ENCODE measurements at places on chromosomes 12 and 14.
A peak's percentile ranks its signal among the peaks of the same experiment; 100 is the strongest.

DNA sequence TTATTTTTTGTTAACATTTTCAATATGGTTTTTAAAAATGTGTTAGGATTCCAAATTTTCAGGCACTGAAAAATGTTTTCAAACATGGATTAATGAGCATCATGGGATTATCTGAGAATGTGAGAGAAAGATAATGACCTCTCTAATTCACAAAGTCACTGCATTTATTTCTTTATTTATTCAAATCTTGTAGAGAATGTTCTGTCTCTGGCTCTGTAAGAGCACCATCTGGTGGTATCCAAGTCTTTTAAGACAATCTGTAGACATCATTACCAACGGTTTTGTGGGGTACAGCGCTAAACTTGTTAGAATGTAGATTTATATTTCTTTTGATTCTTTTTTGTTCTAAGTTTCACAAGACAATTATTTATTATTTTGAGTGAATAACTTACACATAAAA is 956.0 kb upstream of the NOVA1 start:
- no peak for DNase-seq

GRCh38 chr14:96567289-96567899 is 65.2 kb downstream of the PAPOLA start:
- peak; percentile 21 for DNase-seq

- no peak for DNase-seq
Measured at GRCh38 chr12:109625131-109625559, 51.6 kb downstream of the MVK start.

- no peak for DNase-seq
Measured at GRCh38 chr12:123696207-123696606, 15.9 kb upstream of the ATP6V0A2 start.

DNA sequence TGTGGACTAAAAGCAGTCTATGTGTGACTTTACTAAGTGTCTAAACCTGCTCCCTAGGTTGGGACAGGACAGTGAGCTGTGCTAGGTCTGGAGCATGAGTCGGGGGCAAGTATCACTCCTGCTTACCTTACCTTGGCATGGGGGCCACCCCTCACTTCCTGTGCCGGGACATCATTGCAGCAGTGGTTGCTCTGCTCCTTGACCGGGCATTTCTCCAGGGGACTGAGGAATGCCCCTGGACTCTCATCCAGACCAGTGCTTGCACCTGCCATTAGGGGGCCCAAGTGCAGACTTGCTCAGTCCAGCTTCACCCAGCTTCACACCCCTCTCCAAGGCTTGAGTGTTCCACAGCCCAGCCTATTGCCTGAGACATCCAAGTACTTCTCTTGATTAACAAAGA is 84.7 kb upstream of the NELL2 start:
- no peak for DNase-seq

DNA sequence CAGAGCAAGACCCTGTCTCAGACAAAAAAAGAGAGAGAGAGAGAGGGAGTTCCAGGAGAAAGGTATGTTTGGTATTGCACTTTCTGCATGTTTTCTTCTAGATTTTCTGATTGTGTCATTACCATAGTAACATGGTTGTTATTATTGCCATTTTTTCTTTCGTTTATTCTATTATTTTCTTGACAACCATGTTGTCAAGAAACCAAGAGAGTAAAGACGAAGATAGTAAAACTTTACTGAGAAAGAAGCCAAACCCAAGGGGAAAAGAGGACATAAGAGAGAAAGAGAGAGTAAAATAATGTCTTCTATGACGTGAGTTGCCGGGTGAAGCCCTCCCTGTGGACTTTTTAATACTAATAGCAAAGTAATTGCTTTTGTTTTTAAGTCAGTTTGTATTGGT is 1186.0 kb upstream of the SEL1L start:
- DNase-seq: no peak

GRCh38 chr14:61505815-61506809 is 184.7 kb downstream of the PRKCH start:
- DNase-seq: peak; percentile 68

DNA sequence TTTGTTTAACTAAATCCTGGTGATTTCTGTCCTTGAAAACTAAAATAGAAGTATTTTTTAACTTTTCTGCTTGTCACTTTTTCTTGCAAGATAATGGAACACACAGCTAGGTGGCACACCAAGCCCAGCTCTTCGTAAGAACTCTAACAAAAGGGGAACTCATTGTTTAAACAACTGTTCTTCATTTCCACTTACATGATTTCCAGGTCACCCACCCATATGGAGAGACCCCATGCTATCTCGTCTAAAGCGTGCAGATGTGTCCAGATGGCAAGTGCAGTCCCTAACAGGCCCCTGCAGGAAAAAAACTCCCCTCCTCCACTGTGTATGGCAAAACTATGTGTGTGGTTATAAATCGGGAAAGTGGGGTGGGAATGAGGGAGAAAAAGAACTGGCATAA is 43.3 kb upstream of the NT5DC3 start:
- DNase-seq: no peak

GRCh38 chr12:104656383-104656782 is 199.6 kb downstream of the CHST11 start:
- no peak for DNase-seq

DNA sequence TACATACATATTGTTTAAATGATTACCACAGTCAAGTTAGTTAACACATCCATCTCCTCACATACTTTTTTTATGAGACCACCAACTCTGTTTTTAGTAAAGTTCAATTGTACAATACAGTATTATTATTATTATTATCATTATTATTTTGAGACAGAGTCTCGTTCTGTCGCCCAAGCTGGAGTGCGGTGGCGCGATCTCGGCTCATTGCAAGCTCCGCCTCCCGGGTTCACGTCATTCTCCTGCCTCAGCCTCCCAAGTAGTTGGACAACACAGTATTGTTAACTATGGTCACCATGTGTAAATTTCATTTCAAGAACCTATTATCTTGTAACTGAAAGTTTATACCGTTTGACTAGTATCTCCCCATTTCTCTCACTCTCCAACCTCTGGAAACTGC is 942.0 kb upstream of the FBXO33 start:
- no peak for DNase-seq

DNA sequence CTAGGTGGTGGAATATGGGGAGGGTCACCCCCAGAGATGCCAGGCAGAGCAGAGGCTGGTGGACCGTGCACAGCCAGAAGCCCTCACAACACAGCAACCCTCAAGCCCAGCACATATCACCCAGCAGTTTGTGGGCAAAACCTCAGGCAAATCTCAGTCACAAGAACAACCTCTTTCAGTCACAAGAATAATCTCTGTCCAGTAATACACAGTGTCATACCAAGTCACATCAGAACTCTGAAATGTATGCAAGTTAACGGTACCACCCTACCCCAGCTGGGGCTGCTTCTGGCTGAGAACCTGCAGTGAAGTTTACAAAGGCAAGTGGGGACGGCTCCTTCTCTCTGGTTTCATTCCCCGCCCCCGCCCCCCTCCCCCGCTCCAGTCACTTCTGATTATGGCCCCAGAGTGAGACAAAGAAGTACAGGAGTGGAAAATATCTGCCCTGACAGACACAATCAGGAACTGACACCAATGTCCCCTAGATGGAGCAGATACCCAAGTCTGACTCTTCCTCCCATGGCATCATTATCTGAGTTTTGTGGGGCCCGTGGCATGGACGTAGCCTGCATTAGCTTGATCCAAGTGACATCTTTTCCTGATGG is 480.9 kb upstream of the TMEM132C start:
- DNase-seq: no peak

DNA sequence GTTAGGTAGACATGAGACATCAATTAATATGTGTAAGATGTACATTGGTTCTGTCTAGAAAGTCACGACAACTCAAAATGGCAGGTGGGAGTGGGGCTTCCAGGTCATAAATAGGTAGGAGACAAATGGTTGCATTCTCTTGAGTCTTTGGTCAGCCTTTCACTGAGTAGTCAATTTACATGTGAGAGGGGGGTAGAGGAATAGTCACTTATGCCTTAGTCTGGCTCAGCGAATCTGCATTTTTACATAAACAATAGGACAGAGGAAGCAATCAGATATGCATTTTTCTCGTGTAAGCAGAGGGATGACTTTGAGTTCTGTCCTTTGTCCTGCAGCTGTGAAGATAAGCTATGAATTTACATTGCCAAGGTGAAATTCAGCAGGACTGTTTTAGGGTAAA is 27.8 kb upstream of the UNC79 start:
- DNase-seq: no peak

GRCh38 chr14:38134416-38135030 is 73.2 kb upstream of the SSTR1 start:
- no peak for DNase-seq

GRCh38 chr14:104143521-104144452 is 5.4 kb downstream of the KIF26A start:
- no peak for DNase-seq

DNA sequence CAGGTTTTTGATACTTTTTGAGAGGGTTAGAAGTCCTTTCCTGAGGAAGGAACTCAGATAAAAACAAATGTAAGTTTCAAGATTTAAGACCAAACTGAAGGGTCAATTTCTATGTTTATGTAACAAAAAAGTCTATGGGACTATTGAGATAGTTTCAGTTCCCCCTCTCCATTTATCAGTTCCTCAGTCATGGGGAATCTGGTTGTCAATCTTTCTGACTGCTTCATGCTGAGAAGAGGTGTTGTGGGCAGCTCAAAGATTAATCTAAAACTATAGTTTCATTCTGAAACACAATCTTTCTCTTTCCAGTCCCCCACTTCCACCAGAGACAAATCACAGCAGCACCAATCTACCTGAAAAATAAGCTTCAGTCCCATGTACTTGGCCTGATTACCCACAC is 93.7 kb downstream of the KCNMB4 start:
- no peak for DNase-seq

- no peak for DNase-seq
Measured at GRCh38 chr14:61174441-61174891, 106.7 kb downstream of the TMEM30B start.

DNA sequence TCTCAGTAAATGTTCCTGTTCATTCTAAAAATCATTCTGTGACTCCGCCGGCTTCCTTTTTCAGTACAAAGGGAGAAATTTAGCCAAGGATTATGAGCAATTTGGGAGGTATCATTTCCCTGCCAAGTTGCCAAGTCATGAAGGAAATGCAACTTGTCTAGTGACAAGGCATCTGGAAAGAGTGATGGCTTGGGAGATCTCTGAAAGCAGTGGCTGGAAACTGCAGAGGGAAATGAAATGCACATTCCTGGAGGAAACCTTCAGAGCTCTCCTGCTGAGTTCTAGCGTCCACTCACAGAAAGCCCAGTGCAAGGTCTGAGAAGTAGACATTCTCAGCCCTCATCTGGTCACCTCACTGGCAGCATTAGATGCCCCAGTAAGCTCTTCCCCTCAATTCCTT is 91.7 kb downstream of the GALC start:
- DNase-seq: no peak

- no peak for DNase-seq
Measured at GRCh38 chr12:43856972-43857371, 21.1 kb downstream of the TMEM117 start.

DNA sequence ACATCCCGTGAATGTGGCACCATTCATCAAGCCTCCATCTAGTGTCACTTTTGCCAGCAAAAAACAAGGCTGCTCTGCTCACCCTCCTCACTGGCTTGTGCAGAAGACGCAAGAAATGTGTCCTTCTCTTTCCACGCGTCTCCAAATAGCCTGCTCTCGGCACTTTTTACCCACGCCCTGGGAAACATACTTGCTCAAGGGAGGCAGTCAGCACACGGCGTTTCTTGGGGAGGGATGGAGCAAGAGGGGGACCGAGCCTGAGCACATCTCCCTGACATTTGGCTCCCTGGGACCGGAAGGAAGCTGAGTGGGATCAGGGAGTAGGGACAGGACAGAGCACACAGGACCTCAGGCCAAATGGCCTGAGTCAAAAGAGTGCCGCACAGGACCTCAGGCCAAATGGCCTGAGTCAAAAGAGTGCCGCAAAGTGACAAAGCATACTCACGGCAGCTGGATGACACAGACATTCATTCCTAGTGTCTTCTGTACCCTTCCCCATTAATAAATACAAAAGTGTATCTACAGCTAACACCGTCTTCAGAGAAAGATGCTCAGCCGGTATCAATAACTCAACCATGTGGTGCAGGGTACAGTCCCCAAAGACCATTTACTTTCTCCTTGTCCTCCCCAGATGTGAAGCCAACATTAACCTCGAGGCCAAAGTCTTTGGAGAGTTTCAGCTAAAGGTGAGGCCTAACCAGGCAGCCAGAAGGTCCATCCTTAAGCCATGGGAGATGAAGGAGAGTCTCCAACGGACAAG is 7.1 kb downstream of the BCL11B start:
- no peak for DNase-seq

DNA sequence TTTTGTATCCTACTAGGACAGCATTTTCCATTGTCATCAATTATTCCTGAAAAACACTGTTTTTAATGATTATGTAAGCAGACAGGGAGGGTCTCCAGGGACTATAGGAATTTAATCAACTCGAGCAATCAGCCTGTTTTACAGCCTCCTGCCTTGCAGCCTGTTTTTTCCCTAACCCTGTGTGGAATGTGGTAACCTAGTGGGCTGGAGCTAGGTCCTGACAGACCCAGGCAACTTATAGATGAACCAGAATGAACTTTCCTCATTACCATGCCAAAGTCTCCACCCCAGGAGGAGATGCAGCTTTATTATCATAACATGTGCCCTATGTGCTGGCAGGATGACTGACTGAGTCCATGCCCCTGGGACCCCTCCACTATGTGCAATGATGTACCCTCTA is 375.1 kb downstream of the BMP4 start:
- no peak for DNase-seq

All from fibroblast of skin of left quadriceps (primary cell).